Myocyte (in vitro differentiated cells): ENCODE measurements at places on chromosomes 7 and 10.

GRCh38 chr7:19001854-19002253 lies 115.6 kb downstream of the TWIST1 start:
- DNase-seq: peak; percentile 68

- DNase-seq: no peak
These were observed 5.9 kb upstream of the INHBA start for GRCh38 chr7:41708581-41709358.

- DNase-seq: no peak
These were observed 63.3 kb upstream of the PDLIM1 start for GRCh38 chr10:95354110-95354509.

DNA sequence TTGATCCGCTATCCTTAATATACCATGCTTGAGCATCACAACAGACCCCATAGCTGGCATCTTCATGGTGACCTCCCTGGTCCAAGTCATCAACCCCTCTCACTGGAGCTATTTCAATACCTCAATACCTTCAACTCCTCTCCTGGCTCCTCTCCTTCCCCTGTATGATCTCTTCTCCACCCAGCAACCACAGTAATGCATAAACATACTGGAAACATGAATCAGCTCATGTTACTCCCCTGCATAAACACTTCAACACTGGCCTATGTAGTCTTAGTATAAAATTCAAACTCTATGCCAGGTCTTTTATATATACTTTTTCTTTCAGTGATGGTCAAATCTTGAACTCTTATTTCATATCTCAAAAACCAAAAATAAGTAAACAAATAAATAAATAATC lies 31.8 kb upstream of the TMEM273 start:
- no peak for DNase-seq

DNA sequence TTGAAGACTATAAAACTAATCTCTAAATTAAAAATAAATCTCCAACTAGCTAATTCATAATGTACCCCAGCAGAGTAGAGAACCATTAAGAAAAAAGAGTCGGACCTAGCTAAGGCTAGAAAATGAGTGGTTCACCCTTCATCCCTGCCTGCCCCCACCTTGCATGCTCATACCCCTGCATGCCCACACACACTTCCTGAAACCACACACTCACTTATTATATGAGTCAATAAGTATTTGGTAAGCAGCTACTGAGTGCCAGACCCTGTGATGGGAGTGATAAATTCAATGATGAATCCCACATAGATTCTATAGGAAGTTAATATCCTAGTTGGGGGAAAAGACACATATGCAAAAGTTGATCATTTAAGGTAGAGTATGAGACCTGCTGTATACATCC lies 152.9 kb upstream of the INHBA start:
- no peak for DNase-seq

DNA sequence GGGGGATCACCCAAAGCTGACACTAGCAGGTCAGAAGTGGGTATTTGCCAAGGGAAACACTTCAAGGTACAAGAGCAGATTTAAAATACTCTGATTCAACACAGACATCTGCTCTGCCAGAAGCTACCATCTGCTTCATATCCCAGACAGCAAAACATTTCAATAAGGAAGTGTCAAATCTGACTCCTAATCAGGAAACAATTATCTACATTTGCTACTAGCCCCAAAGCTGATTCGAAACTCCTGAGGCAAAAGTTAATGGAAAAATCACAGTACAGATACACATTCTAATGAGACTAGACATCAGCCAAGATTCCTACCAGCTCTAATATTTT lies 48.9 kb downstream of the PARD3 start:
- no peak for DNase-seq

DNA sequence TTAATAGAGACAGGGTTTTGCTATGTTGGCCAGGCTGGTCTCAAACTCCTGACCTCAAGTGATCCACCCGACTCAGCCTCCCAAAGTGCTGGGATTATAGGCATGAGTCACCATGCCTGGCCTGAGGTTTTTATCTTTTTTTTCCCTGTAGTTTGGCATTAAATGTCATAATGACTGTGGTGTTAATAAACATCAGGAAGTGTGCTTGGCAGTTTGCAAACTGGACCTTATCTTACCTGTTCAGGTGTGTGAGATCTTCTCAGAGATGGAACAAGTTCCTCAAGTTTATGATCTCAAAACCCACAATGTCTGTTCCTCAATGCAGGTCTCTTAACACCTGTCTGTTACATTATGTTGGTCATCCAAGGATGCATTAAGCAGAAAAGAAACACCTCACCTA lies 80.0 kb downstream of the ARID5B start:
- no peak for DNase-seq

- no peak for DNase-seq
These were observed 904 bp upstream of the DPYSL4 start for GRCh38 chr10:132185601-132186487.

GRCh38 chr10:30007406-30007805 lies 52.0 kb downstream of the JCAD start:
- DNase-seq: peak; percentile 25

DNA sequence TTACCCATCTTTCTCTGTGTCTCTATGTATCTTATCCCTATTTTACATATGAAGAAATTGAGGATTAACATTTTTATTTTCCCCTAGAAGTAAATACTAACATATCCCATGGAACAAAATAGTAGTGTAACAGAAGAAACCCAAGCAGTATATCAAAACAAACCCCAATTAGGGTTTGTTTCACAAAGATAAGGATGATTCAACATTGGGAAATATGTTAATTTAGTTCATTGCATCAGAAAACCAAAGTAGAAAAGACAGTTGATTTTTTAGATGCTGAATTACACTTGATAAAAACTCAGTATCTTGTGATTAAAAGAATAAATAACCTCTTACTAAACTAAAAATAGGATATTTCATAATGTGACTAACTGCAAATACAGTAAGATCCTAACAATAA lies 87.8 kb downstream of the GLCCI1 start:
- no peak for DNase-seq

DNA sequence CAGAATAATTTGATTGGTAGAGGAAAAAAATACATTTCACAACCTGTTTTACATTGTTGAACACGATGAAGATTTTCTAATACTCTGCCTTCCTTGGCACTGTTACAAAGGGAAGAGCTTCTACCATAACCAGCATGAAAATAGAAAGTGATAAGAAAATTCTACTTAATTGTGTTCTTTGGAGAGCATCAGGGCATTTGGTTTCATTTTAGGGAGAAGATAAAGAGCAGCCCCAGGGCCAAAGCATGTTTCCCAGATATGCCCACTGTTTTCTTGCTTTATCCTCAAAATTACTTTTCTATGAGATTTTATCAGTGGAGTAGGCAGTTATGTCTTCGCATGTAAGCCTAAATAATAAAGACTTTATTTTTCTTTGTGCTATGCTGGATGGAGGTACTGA lies 9.5 kb downstream of the CHRM2 start:
- no peak for DNase-seq

GRCh38 chr7:141674171-141674671 lies 27.7 kb downstream of the DENND11 start:
- no peak for DNase-seq

DNA sequence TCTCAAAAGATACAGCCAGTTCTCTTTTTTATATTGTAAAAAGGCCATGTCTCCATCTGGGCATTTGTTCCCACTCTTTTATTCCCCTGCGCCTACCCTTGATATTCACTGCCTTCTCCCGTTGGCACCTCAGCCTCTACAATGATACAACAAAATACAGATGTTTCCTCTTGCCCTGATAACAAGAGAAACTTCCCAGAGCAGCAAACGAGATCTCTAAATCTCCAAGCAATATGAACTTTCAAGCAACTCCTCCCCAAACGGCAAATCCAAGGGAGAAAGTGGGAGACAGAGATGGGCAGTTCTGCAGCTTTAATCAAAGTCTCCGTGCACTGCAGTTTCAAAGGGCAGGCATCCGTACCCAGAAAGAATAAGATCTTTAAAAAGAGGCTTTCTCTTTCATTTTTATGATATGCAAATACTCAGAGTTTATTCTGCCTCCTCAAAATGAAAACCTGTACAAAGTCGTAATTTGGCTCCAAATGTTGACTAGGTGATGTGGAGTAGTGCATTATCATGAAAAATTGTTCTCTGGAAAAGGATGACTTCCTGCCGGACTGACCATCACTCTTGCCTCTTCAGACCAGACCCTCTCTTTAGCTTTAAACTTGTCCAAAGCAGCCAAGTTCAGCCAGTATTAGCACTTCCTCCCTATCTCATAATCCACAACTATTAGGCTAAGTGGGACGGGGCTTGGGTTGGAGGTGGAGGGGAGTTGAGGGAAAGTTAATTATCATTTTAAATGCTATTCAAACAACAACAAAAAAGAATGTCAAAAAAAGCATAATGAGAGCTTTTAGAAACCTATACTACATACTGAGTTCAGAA lies 682 bp downstream of the HGF start:
- no peak for DNase-seq

DNA sequence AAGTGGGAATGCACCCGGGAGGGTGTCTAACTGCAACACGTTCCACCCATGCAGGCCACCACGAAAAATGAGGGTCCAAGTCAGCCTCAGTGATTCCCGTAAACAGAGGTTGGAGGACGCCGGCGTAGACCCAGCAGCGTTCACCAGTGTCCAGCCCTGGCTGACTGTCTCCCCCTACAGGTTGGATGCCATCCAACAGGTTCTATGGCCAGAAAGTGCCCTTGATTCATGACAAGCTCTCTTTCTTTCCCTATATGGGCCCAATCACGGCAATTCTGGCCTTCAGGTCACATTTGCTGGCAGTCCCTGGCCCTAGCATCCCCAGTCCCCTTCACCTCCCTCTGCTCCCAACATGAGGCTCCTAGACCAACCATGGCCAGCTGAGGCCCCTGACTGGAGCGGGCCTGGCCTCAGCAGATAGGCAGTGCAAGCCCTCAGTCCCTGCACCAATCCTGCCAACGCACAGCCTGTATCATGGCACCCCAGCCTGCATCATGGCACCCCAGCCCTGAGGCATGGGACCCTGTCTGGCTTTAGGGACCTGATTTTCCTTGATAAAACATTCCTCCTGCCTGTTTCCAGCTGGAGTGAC lies 227.4 kb downstream of the GRID1 start:
- DNase-seq: no peak

DNA sequence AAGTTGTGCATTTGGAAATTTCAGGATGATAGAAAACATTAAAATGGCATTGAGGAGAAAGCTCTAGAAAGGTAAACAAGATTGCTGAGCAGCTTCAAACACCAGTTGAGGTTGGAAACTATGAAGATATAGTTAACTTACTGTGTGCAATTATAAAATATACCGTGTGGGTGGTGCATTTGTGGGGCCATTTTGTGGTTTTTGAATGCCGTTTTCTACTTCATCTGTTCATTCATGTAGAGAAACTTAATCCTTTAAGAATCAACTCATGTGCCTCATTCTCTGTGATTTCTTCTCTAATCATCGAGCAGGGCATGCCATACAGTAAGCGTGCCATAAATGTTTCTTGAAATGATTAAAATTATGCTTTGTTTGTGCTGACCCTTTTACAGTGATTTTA lies 232.8 kb upstream of the TEX47 start:
- DNase-seq: no peak

GRCh38 chr7:19958309-19958896 lies 185.0 kb upstream of the TMEM196 start:
- DNase-seq: peak; percentile 44

DNA sequence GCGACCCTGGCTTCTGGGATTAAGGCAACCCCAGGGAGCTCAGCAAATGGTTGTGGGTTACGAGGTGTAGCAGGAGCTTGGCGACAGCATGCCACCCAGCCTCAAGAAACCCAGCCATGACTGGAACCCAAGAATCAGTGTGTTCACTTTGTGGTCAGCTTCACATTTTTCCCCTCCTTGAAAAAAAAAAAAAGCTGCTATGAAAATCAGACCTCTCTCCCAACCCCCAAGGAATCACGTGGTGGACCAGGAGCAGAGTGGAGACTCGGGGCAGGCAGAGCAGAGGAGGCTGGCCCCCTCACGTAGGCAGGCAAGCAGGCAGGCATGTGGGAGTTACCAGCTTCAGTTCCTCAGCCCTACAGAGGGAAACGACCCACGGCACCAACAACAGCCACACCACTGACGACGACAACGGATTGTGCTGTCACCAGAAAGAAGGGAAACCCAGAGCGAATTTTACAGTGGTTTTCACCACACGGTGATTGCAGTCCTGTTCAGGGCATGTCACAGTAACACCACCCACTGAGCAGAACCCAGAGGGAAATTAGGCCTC lies 203.4 kb downstream of the SLC25A13 start:
- peak; percentile 86 for DNase-seq

- DNase-seq: no peak
These were observed 15.1 kb downstream of the SLC35B4 start for GRCh38 chr7:134301592-134301991.

DNA sequence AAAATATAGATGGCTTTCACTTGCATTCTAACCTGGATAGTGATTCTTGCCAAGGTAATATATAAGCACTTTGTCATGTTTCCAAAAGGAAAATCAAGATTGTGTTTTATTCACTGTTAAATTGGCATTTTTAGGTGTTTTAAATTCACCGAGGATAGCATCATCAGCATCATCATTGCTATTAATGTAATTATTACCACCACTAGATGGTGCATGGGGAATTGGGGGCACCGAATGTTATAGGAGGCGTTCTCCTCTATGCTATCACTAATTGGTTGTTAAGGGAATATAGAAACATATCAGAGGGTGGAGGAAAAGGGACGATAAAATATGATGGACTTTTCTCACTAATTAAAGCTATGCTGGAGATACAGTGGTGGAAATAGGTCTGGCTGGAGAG lies 95.5 kb downstream of the CELF2 start:
- DNase-seq: no peak

GRCh38 chr7:47739891-47740290 lies 158.0 kb upstream of the TNS3 start:
- DNase-seq: no peak

DNA sequence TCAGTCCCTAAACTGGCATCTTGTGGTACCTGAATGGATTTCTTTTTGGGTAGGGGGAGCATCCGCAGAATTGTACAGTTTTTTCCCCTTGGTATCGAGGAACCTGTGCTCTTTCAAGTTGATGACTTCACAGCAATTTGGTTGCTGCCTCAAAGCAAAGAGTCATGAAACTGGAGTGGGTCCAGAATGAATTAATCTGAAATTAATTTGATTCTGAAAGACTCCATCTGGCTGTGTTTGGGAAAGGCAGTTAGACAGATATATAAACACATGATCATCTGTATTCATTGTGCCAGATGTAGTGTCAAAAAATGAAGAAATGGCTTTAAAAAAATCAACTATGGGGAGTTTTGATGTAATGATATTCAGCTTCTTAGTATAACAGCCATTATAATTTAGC lies 136.1 kb downstream of the CELF2 start:
- no peak for DNase-seq

DNA sequence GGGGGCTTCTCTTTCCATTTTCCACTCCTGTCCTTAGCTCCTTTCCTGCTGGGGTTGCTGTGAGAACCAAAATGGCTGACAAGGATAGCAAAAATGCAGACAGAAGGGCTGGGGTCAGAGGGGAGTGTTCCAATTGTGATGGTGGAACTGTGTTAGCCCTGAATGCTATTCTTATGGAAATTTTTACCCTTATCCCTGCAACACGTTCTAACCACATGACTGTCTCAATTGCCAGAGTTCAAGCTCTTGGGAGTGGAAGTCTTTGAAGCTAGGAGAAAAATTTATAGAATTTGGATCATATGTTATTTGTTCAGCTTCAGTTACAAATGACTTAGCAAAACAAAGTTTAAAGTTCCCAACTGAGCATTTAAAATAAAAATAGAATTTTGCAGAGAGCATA lies 134.1 kb downstream of the ADCYAP1R1 start:
- DNase-seq: no peak

GRCh38 chr7:897771-898376 lies 21.5 kb downstream of the GET4 start:
- no peak for DNase-seq

GRCh38 chr7:47066976-47067614 lies 514.8 kb downstream of the TNS3 start:
- DNase-seq: no peak
